ENCODE measurements at places on chromosomes 2 and 18.

- no peak for DNase-seq
Measured at GRCh38 chr18:10270151-10270571, 184.3 kb upstream of the APCDD1 start.

DNA sequence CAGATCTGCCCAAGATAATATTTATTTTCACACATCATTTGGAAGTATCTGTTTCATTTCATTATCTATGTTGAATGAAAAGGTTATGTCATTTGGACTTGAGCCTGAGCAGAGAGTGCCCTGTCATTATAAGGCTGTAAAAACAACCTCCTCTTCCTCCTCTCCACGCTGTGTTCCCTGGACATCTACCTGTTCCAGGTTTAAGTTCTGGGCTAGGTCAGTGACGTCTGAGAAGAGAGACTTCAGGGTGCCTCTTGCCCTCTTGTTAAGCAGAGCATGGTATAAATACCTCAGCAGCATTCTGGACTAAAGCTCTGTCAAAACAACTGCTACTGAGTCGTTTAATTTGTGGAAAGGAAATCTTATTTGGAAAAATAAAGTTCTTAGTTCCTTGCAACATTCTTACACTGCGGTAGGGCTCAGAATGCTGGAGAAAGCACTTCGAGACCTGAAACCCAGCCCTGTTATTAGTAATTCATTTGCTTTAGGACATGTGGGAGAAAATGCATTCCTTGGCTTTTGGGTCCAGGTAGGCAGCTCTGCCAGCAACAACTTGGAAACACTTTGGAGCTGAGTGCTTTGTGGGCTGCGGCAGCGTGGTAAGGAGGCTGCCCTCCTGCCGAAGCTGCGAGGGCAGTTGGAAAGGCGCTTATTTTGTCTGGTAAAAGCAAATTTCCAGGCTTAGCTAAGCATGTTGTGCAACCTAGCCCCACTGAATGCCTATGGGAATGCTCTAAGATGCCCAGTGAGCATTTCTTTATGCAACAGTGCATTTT lies 91.8 kb upstream of the NEDD4L start:
- DNase-seq = no peak

- DNase-seq = no peak
Measured at GRCh38 chr2:3305431-3305830, 72.2 kb downstream of the EIPR1 start.

DNA sequence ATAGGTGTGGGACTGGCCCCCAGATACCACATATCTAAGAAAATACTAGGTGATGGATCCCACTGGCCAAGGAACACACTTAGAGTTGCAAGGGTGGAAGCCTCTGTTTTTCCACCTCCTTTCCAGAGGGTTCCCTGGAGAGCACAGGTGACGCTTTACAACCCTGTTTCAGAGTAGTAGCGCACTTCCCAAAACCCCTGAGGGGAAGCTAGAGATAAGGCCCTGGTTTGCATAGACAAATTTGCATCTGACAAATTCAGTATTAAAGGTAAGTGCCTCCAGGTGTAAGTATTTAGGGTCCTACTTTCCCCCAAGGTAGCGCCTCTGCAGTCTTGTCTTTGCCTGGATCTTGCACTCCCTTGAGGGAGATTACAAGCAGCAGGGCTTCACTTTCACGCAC lies 474 bp upstream of the CERKL start:
- peak; percentile 86 for DNase-seq
